ENCODE measurements at places on chromosomes 16 and 17. TPM values are rescaled to one million over a fixed set of nuclear protein-coding genes. Genes with fewer than 3 reads are reported as not detected.

PPL gene
- 37.7 TPM for total RNA-seq

CBFA2T3 gene
- total RNA-seq: 5.6 TPM

CDH3 gene
- total RNA-seq: 24.2 TPM

HBM gene
- total RNA-seq: 15.4 TPM

FOXN1 gene
- not detected for total RNA-seq

TPSG1 gene
- total RNA-seq: not detected
